Esophagus mucosa (tissue), 1 donor: ENCODE measurements at places on chromosomes 11 and 22.

DNA sequence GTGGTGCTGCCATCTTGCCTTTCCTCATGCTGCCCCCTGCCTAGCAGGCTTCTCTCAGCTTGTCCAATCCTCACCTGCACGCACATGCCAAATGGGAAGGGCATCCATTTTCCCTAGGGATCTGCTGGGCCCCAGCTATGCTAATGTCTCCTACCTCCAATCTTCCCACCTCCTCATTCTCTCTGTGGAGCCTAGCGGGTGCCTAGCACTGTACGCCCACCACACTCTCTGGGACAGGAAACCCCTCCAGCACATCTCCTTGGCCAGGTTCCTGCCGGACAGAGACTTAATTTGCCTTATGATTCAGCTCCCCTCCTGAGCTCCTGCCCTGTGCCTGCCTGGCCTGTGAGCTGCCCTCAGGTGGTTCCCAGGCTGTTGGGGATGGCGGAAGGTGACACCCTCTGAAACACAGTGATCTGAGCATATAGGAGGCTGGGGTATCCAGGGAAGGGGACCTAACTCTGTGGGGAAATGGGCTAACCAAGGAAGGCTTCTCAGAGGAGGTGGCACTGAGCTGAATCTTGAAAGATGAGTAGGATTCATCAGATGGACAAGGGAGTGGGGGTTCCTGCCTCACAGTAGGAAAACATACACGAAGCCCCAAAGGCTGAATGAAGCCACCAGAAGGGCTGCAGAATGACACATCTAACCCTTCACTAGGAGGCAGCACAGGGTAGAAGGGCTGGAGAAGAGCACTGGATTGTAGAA, 79.2 kb upstream of the WNT11 start:
- ATAC-seq, result no peak

DNA sequence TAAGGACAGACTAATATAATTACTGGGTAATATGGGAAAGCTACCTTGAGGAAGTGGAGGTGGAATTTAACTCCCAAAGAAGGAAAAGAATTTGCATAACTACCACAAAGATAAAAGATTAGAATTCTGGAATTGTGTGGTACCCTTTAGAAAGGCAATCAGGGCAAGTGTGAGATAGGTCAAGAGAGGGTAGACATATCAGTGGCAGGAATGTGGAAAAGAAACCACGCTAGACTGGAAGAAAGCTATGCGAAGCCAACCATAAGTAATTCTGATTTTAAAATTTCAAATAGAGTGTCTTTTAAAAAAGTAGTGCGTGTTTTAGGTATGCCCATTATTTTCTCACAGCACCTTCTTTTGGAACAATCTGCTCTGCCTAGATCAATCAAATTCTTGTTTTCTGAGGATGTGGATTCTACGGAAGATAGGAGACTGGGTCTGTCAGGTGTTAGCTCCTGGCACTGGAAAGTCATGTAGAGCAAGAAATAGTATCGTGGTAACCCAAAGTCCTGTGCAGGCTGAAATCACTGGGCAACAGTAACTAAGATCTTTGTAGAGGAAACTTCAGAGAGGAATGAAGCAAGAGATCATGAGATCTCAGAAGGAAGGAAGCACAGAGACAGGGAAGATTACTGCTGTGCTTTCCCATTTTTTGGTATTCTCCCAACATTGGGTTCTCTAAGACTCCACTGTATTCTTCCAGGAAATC, 111.3 kb upstream of the MTMR2 start:
- ATAC-seq, result no peak

DNA sequence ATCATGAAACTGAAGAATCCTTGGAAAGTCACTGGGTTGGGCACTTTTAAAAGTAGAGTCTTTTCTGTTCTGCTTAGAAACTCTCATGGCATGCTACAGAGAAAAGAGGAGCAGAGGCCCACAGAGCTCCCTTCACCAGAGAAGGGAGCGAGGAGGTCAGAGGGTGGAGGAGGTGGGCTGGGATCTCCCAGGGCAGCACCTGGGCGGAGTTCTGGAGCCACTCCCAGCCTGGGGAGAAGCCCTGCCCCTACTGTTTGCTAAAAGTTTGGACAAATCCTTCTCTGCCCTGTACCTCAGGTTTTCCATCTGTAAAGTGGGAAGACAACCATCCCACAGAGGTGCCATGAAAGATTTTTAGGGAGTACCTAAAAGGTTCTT, 299.1 kb downstream of the KIRREL3 start:
- ATAC-seq, result no peak

DNA sequence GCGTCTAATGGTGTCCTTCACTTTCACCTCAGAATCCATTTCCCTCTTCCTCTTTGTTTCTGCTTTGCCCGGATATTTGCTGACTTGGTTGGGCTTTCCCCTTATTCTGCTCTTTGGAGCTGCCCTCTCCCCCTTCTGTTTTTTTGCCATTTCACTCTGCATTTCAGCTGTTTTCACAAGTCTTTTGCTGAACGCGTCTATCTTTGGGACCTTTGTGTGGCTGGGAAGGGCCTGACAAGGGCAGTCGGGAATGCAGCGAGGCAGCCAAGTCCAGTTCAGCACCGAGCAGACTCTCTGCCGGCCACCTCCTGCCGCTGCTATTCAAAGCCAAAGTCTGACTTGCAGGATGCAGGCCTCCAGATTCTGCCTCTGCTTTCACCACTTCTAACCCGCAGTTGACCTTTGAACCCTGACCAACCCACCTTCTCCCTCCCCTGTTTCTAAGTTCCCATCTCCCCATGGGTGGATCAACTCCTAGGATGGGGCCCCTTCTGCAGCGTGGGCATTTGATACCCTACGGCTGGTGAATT, 38.2 kb downstream of the FEZ1 start:
- ATAC-seq, result no peak

DNA sequence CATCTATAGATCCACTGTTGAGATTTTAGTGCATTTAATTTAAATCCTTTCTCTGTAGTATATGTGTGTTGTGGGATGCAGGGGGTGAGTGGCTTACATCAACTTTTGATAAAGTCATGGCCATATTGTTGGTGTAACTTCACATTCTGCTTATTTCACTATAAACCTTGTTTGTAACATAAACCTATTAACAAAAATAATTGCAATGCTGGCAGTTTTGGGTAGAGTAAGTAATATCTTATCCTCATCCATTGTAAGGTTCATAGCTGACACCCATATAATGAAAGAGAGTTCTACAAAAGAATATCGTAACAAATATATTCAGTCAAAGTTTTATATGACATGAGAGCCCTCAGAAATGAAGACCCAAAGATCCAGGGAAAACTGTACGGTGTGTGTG, 601.7 kb upstream of the ANO3 start:
- no peak for ATAC-seq

- ATAC-seq, result no peak
These were observed 116.7 kb downstream of the KCNQ1OT1 start for GRCh38 chr11:2582946-2583604.
